ENCODE measurements at places on chromosomes 11 and 22. TPM values are rescaled to one million over a fixed set of nuclear protein-coding genes. Genes with fewer than 3 reads are reported as not detected.

DNA sequence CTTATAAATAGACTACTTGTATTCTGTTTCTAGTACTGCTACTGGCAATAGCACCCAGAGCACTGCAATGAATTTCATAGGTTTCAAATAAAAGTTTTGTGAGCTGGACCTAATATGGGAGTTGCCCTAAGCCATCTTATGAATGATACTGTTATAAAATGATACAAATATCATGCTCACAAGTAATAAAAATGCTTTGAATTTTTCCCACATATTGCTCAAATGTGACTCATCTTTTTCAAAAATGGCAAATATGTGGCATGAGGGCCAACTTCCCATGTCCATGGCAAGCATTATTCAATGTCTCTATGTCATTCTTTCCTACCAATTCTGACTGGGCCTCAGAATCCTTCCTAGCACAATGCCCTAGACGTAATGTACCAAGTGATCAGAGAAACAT, 137.6 kb downstream of the TRPC6 start:
- H3K36me3 ChIP-seq = no peaks in the 10 kb centered on the region
- no peaks in the 10 kb centered on the region for H3K27me3 ChIP-seq
- no peak overlapping the region for H3K4me3 ChIP-seq
- no peak for DNase-seq
- no peaks in the 10 kb centered on the region for H3K4me1 ChIP-seq

DNA sequence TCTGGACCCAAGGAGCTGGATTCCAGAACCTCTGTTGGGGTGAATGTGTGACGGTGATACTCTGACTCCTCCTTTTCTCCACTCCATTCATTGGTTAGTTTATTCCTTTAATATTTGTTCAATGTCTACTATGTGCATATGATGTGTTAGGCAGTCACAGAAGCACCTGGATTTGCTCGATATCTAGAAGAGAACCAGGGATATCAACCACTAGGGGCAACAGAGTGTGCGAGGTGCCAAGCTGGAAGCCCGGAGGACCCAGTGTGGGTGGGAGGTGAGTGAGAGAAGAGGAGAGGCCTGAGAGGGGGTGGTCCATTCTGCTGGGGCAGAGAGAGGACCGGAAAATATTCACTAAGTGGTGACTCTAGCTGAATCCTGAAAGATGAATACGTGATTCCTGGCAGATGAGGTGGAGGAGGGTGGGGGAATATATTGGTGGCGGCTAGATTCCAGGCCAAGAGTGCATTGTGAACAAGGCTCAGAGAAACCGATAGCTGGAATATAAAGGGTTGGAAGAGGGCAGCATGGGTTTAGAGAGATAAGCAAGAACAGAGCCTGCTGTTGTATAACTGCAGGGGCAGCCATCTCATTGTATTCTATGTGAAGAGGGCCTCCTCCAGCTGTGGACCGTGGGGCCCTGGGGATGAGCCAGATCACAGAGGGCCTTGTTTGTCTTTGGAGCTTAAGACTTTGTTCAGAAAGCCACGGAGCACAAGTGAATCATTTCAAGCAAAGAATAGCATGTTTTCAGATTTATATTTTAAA, 6.9 kb upstream of the TIMP3 start:
- H3K27me3 ChIP-seq = peaks cover 15% of the 10 kb centered on the region
- H3K27ac ChIP-seq = no peak overlapping the region
- no peaks in the 10 kb centered on the region for H3K36me3 ChIP-seq
- DNase-seq = no peak
- no peak overlapping the region for H3K4me3 ChIP-seq

GRCh38 chr11:95138448-95138847, 48.8 kb downstream of the ENDOD1 start:
- no peak overlapping the region for H3K4me3 ChIP-seq
- peaks cover 14% of the 10 kb centered on the region for H3K4me1 ChIP-seq
- H3K36me3 ChIP-seq = peaks cover 6% of the 10 kb centered on the region
- H3K27ac ChIP-seq = no peak overlapping the region
- peaks cover 13% of the 10 kb centered on the region for H3K27me3 ChIP-seq

- no peaks in the 10 kb centered on the region for H3K36me3 ChIP-seq
- no peak overlapping the region for H3K27ac ChIP-seq
- no peak for DNase-seq
- H3K4me1 ChIP-seq = peaks cover 7% of the 10 kb centered on the region
- H3K27me3 ChIP-seq = peaks cover 15% of the 10 kb centered on the region
Measured at GRCh38 chr11:46291441-46292150, 14.1 kb downstream of the CREB3L1 start.

- peaks cover 24% of the 10 kb centered on the region for H3K36me3 ChIP-seq
- no peaks in the 10 kb centered on the region for H3K27me3 ChIP-seq
- peaks cover 28% of the 10 kb centered on the region for H3K4me1 ChIP-seq
- peak; percentile 40 for DNase-seq
- peak overlapping the region; percentile 100 for H3K27ac ChIP-seq
Measured at GRCh38 chr11:47768101-47768612, 1.0 kb upstream of the FNBP4 start.

GRCh38 chr11:121714351-121714750, 261.6 kb upstream of the SORL1-AS1 start:
- H3K36me3 ChIP-seq = no peaks in the 10 kb centered on the region
- H3K4me3 ChIP-seq = no peak overlapping the region
- H3K4me1 ChIP-seq = no peaks in the 10 kb centered on the region
- H3K27me3 ChIP-seq = peaks cover 5% of the 10 kb centered on the region
- no peak for DNase-seq

- no peaks in the 10 kb centered on the region for H3K36me3 ChIP-seq
- DNase-seq = no peak
- no peak overlapping the region for H3K27ac ChIP-seq
- peaks cover 9% of the 10 kb centered on the region for H3K27me3 ChIP-seq
Measured at GRCh38 chr11:5507177-5507932, 2.4 kb downstream of the UBQLN3 start.

- no peak for DNase-seq
- H3K27me3 ChIP-seq = peaks cover 2% of the 10 kb centered on the region
- H3K4me3 ChIP-seq = no peak overlapping the region
- H3K36me3 ChIP-seq = no peaks in the 10 kb centered on the region
- no peak overlapping the region for H3K27ac ChIP-seq
Measured at GRCh38 chr11:47857892-47858543, 9.9 kb upstream of the NUP160 start.

- no peaks in the 10 kb centered on the region for H3K4me1 ChIP-seq
- H3K36me3 ChIP-seq = no peaks in the 10 kb centered on the region
- no peak overlapping the region for H3K27ac ChIP-seq
- no peak overlapping the region for H3K4me3 ChIP-seq
Measured at GRCh38 chr11:8531982-8532381, 62.0 kb downstream of the STK33 start.

GRCh38 chr22:28398981-28399380, 280.7 kb downstream of the TTC28 start:
- peaks cover 23% of the 10 kb centered on the region for H3K4me1 ChIP-seq
- no peak for DNase-seq
- no peak overlapping the region for H3K4me3 ChIP-seq
- no peak overlapping the region for H3K27ac ChIP-seq

GRAP2 gene
- total RNA-seq = 235 TPM

THY1 gene
- not detected for total RNA-seq

CRYAB gene
- total RNA-seq = not detected

POLDIP3 gene
- 77.2 TPM for total RNA-seq

LMO2 gene
- total RNA-seq = not detected

All from activated CD8-positive, alpha-beta T cell treated with anti-CD3 and anti-CD28 coated beads, Interleukin-2, amount 10 ng/mL, durations not matched to agents 7 days and 5 days (primary cell).